Activated CD4-positive, alpha-beta memory T cell treated with anti-CD3 and anti-CD28 coated beads for 36 hours (primary cell): ENCODE measurements at places on chromosomes 7 and 10.

- DNase-seq = no peak
Measured at GRCh38 chr10:96835899-96836298, 3.8 kb downstream of the LCOR start.

- DNase-seq = no peak
Measured at GRCh38 chr10:124563320-124564040, 101.9 kb downstream of the LHPP start.

GRCh38 chr10:58859526-58859925 lies 316.9 kb upstream of the PHYHIPL start:
- DNase-seq = no peak

- DNase-seq = no peak
Measured at GRCh38 chr10:49112098-49112497, 3.2 kb downstream of the VSTM4 start.

DNA sequence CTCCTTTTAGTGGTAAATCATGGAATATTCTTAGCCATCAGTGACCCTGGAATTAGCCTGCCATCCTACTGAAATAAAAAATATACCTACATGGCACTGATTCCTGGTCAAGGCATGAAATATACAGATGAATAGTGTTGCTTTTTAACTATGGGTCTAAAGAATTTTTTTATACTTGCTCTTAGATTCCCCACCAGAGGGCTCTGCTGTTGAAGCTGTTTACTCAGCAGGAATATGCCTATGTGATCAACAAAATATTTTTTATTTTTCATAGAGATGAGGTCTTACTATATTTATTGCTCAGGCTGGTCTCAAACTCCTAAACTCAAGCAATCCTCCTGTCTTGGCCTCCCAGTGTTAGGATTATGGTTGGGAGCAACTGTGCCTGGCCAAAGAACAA lies 13.5 kb downstream of the ZC3HC1 start:
- no peak for DNase-seq

DNA sequence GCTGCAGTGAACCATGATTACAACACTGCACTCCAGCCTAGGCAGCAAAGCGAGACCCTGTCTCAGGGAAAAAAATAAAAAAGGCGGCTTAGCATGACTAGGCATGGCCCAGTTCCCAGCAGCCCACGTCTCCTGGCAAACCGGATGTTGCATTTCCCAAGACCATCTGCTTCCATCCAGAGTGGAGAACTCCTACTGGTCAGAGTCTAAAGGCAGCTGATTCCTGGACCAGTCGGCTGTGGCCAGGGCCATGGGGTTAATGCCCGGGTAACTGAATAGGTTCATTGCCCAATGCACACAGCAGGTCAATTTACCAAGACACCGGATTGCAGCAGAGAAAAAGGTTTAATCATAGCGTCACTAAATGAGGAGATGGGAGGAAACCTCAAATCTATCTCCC lies 133.1 kb downstream of the MYL10 start:
- no peak for DNase-seq

GRCh38 chr7:55360486-55360885 lies 4.7 kb upstream of the LANCL2 start:
- DNase-seq = no peak

GRCh38 chr7:154871928-154872750 lies 130.8 kb downstream of the PAXIP1 start:
- no peak for DNase-seq

GRCh38 chr10:35992107-35992506 lies 350.0 kb upstream of the FZD8 start:
- DNase-seq = no peak

DNA sequence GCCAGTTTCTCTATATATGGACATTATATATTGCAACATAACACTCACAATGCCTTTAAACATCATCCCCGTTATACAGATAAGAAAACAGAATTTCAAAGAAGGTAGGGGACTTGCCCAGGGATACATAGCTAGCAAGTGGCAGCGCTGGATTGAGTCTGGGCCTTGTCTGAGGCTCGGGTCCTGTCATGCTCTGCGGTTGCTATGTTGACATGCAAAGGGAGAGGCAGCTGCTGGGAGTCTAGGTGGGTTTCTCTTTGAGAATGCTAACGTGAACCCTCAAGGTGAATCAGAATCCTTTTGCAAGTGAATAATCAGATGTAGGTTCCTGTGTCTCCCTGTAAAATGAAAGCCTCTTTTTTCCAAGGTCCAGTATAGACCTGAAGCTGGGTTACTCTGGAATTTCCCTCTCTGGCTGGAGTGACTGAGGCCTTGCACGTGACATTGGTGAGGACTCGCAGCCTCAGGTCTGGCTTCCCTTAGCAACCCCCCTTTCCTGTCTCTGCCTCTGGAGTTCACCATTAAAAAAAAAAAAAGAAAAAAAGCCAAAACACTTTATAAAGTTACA lies 38.9 kb downstream of the TCF7L2 start:
- no peak for DNase-seq

DNA sequence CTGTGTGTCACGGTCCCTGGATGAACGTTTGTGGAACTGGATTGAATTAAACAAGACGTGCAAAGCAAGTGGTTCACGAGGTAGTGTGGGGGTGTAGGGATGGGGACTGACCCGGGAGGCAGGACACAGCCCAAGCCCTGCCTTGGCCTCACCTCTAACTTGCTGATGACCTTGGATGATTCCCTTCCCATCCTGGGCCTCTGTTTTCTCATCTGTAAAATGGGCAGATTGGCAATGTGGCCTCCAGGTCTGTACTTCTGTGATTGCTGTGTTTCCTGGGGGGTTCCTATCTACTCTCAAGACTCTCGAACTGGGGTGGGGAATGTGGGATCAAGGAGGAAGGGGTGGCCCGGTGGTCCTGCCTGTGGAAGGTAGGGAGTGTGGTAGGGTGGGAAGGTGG lies 6.0 kb upstream of the PSMG3 start:
- DNase-seq = no peak

- no peak for DNase-seq
Measured at GRCh38 chr10:77247031-77247990, 390.3 kb downstream of the KCNMA1 start.
